ENCODE measurements at places on chromosomes 7 and 10. TPM values are rescaled to one million over a fixed set of nuclear protein-coding genes. Genes with fewer than 3 reads are reported as not detected.
A peak's percentile ranks its signal among the peaks of the same experiment; 100 is the strongest.

- DNase-seq = no peak
Observed at GRCh38 chr7:47574482-47575329, 7.2 kb downstream of the TNS3 start.

The LRRC18 gene
- total RNA-seq = not detected

- DNase-seq = no peak
Observed at GRCh38 chr10:28678687-28679457, 1.6 kb downstream of the BAMBI start.

- DNase-seq = no peak
Observed at GRCh38 chr7:90455163-90456030, 14.0 kb upstream of the PTTG1IP2 start.

- DNase-seq = peak; percentile 46
Observed at GRCh38 chr7:26199301-26200037, 1.1 kb downstream of the HNRNPA2B1 start.

DNA sequence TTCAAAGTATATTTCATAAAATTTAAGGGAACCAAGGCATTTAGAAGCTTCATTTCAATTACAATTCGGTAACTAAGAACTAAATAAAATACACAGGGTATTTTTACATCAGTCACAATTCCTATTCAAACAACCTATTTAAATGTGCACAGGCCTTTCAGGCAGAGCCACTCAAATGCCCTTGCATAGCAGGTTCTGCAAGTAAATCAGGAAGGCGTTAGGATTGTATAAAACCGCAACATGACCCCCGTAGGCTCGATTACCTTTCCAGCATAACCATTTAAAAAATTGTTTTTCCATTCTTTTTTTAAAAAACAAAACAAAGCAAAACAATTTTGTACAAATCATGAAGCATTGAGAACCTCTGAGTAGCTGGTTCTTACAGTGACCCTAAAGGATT, 289.9 kb upstream of the SP8 start:
- no peak for DNase-seq

The NEUROG3 gene
- total RNA-seq = 2.0 TPM

DNA sequence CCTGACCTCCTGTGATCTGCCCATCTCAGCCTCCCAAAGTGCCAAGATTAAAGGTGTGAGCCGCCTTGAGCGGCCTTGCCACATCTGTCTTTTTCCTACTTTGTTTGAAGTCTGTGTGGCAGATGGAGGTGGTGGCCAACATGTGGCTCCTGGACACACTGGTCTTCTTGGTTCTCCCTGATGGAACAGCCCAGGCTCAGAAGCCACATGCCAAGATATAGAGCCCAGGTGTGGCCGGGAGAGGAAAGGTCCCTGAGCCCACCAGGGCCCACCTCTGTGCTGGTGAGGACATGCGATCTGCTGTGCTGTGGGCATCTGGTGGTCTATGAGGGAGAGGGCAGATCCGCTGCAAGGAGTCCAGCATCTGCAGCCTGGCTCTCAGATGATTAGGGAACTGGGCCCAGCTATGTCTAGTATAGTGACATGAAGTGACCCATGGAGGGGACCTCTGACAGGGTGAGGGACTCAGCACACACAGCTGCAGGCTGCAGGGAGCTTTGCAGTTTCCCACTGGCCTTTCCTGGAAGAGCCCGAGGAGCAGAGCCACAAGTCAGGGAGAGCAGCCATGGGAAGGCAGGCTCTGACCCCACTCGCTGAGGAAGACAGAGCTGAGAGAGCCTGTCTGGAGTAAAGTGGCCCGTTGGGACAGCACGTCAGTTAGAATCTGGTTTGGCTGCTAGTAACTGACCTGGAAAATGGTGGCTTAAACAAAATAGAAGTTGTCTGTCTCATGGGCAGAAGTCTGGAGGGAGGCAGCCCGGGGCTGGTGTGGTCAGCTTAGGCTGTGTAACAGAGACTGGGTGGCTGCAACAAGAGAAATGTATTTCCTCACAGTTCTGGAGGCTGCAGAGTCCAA, 25.9 kb downstream of the ADCY1 start:
- no peak for DNase-seq

The PRXL2A gene
- total RNA-seq = 56.5 TPM

- no peak for DNase-seq
Observed at GRCh38 chr7:46508583-46508982, 587.5 kb upstream of the IGFBP3 start.

The PAPSS2 gene
- total RNA-seq = 22.1 TPM
